ENCODE measurements at places on chromosomes 13 and 19.

DNA sequence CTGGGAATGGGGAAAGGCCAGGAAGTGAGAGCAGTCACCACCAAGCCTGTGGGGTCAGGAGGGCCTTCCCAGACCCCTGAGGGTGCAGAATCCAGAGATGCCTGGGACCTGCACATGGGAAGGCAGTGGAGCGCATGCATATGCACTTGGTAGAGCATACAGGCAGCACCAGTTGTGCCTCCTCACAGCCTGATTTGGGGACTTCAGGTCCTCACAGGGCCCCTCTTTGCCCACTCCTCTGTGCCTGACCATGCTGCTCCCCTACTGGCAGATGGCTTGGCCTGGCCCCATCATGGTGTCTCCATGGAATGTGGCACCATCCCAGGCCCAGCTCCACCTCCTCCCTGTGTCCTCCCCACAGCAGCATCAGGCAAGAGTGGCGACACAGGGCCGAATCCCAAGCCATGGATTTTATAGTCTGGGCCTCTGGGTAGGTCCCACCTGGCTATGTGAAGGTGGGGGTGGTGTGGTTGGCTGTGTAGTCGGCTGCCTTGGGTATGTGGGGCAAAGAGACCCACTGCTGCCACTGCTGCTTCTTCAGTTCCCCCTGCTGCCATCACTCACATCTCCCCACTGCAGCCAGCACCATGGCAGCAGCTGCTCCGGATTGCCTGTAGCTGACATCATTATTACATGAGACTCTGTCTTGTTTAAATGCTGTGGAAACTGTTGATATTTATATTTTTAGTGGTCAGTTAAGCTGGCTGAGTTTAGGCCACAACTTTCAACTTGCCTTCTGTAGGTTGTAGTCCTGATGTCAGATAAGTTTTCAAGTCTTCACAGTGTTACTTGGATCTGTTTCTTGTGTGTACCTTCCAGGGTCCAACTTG lies 247.0 kb downstream of the GPC6 start:
- DNase-seq: no peak

- DNase-seq: no peak
These were observed 172.0 kb downstream of the TSHZ3 start for GRCh38 chr19:31177246-31177645.

- no peak for DNase-seq
These were observed 3.7 kb upstream of the CSNK1A1L start for GRCh38 chr13:37109051-37109678.

DNA sequence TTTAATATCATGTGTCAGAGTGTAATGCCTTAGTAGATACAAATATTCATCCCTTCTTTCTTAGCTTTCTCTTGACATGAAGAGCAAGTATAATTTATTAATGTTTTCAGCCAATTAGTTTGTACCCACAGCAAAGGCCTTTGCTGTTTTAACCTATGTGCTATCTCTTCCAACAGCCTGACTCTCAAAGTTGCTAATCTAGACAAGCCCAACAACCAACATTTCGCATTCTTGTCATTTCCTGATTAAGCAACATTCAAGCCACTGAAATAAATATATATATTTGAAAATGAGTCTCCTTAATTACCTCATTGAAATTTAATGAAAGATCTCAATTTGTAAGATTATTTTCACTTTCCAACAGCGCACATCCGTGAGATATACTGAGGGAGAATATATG lies 18.5 kb downstream of the EPSTI1 start:
- no peak for DNase-seq

- DNase-seq: no peak
These were observed 444 bp upstream of the NCCRP1 start for GRCh38 chr19:39196320-39196719.

DNA sequence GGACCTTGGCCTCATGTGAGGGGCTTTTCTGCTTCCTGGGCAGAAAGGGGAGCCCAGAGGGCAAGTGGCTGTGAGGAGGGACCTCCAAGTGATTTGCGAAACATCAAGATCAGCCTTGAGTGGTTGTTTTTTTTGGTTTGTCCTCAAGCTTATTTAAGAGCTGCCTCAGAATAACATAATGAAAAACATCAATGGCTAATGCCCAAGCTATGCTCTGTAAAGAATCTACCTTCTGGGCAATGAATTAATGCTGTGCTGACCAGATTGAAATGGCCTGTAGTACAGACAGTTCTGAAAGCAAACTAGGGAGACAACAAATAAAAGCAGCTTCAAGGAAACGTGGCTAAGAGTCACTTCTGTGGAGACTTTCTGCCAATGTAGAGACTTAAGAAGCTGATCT lies 8.3 kb downstream of the TMEM255B start:
- no peak for DNase-seq

- DNase-seq: no peak
These were observed 66.4 kb downstream of the ZNF730 start for GRCh38 chr19:23183251-23183650.

- no peak for DNase-seq
These were observed 27.2 kb downstream of the ATP4B start for GRCh38 chr13:113630804-113631203.

- peak; percentile 21 for DNase-seq
These were observed 28.0 kb upstream of the WASF3 start for GRCh38 chr13:26529441-26529840.

DNA sequence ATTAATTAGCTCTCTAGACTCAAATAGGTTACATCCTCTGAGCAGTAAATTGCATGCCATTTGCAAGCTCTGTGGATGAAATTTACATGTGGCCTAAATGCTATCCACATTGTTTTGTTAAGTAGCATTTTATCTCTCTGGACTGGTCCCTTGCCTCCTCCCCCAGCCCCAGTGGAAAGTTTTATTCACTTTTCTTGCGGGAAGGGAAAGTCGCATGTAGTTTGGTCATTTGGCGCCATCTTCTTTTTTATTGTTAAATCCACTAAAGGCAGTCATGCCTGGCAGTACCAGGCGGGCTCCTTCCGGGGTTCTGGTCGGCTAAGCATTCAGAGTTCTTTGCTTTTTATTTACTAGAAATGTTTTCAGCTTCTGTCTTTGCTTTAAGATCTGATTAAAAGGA lies 188.7 kb downstream of the TM9SF2 start:
- DNase-seq: no peak

DNA sequence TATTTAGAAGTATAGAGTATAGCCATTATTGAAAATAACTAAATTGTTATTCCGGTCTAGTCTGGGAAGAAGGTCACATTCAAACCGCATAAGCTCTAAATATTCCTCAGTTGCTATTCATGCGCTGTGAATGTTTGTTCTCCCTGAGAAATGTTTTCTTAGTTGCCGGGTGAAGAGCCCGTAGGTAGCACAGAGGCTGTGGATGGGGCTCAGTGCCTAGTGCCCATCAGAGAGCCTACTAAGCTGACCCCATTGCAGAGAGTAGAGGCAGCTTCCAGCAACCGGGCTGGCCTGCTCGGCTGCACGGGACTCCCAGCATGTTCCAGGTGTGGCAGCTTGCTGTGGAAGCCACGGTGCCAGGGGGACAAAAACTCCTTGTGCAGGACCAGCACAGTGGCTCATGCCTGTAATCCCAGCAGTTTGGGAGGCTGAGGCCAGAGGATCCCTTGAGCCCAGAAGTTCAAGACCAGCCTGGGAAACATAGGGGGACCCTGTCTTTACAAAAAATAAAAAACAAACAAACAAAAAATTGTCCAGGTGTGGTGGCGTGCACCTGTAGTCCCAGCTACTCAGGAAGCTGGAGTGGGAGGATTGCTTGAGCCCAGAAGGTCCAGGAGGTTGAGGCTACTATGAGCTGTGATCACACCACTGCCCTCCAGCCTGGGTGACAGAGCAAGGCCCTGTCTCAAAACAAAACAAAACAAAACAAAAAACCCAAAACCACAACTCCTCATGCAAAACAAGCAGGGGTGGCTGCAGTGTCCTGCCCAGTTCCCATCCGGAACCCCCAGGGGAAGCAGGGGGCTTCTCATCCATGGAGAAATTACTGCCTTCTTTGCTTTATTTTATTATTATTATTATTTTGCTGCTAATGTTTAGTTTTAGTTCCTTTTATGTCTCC lies 82.5 kb downstream of the KCTD15 start:
- DNase-seq: no peak

GRCh38 chr13:22126433-22127021 lies 455.7 kb downstream of the FGF9 start:
- DNase-seq: no peak

DNA sequence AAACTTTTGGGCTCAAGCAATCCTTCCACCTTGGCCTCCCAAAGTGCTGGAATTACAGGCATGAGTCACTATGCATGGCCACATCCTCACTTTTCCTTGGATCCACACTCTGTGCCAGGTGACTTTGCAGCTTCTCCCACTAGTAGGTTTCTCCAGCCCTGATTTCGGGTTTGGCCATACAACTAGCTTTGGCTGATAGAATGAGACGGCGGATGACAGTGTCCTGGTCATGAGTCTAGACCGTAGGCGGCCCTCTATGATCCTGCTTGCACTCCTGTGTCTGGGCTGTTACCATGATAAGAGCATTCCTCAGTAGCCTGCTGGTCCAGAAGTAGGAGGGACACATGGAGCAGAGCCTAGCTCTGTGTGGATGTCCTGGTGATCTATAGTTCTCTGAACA lies 112.5 kb upstream of the KL start:
- DNase-seq: no peak

Data from retinal pigment epithelial cell (primary cell).